ENCODE measurements at places on chromosomes 4 and X.

- DNase-seq = no peak
- H3K4me1 ChIP-seq = no peaks in the 10 kb centered on the region
- no peak overlapping the region for H3K4me3 ChIP-seq
- H3K36me3 ChIP-seq = no peaks in the 10 kb centered on the region
- no peaks in the 10 kb centered on the region for H3K27me3 ChIP-seq
These were observed 81.0 kb downstream of the PPEF2 start for GRCh38 chr4:75821216-75821615.

DNA sequence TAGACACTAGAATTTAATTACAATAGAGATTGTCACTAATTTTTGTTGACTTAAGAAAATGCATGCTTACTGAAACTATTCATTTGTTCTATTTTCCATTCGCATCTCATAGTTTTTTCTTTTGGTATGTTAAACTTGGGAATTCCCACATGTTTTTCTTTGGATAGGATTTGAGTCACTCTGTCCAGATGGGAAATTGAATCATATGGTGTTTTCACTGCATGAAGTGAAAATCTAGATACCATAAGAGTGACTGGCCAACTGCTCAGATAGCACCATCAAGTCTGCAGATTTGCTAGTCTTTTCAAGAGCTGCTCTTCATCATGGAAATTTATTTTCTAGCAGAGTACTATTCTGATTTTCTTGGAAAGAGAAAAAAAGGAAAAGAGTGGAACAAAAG is 172.6 kb downstream of the FAM47B start:
- no peaks in the 10 kb centered on the region for H3K36me3 ChIP-seq
- no peak overlapping the region for H3K27ac ChIP-seq
- no peak for DNase-seq
- no peaks in the 10 kb centered on the region for H3K27me3 ChIP-seq

DNA sequence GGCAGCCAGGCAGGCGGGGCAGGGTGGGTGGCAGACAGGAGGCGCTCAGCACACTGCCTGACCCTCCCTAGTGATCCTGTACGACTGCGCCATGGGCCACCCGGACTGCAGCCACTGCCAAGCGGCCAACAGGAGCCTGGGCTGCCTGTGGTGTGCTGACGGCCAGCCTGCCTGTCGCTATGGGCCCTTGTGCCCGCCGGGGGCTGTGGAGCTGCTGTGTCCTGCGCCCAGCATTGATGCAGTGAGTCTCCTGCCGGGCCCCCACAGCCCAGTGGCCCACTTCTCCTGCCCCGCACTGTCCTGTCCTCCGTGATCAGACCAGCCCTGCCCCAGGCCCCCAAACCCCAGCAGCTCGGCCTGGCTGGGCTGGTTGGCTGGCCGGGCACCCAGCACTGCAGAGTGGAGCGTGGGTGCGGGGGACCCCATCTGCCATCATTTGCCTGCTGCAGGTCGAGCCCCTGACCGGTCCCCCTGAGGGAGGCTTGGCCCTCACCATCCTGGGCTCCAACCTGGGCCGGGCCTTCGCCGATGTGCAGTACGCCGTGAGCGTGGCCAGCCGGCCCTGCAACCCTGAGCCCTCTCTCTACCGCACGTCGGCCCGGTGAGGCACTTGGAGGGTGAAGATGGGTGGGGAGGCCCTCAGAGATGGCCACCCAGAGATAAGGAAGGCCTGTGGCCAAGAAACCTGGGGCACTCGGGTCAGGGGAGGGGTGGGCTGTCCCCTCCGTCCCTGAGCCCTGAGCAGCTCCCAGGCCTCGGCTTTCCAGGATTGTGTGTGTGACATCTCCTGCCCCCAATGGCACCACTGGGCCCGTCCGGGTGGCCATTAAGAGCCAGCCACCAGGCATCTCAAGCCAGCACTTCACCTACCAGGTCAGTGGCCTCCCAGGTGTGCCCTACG is 7.6 kb downstream of the PLXNB3 start:
- no peaks in the 10 kb centered on the region for H3K27me3 ChIP-seq
- no peaks in the 10 kb centered on the region for H3K4me1 ChIP-seq
- H3K27ac ChIP-seq = no peak overlapping the region
- no peaks in the 10 kb centered on the region for H3K36me3 ChIP-seq
- H3K4me3 ChIP-seq = no peak overlapping the region

DNA sequence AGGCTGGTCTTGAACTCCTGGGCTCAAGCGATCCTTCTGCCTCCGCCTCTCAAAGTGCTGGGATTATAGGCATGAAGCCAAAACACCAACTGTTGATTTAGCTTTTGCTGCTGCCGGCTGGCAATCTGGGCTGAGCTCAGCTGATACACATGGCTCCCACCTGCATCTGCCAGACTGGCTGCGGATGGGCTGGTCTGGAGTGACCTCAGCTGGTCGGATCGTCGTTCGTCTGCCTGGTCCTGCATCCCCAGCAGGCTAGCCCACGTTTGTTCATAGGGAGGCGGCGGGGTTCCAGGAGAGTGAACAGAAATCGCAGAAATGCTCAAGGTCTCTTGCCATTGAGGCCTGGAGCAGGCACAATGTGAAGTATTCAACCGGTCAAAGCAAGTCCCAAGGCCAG is 74.4 kb upstream of the DDX3X start:
- no peaks in the 10 kb centered on the region for H3K4me1 ChIP-seq
- H3K27me3 ChIP-seq = no peaks in the 10 kb centered on the region
- no peaks in the 10 kb centered on the region for H3K36me3 ChIP-seq
- H3K4me3 ChIP-seq = no peak overlapping the region
- DNase-seq = no peak
- no peak overlapping the region for H3K27ac ChIP-seq

GRCh38 chrX:103782640-103783039 is 6.0 kb downstream of the PLP1 start:
- H3K4me3 ChIP-seq = no peak overlapping the region
- no peak for DNase-seq
- H3K27ac ChIP-seq = no peak overlapping the region
- no peaks in the 10 kb centered on the region for H3K36me3 ChIP-seq
- H3K4me1 ChIP-seq = no peaks in the 10 kb centered on the region

DNA sequence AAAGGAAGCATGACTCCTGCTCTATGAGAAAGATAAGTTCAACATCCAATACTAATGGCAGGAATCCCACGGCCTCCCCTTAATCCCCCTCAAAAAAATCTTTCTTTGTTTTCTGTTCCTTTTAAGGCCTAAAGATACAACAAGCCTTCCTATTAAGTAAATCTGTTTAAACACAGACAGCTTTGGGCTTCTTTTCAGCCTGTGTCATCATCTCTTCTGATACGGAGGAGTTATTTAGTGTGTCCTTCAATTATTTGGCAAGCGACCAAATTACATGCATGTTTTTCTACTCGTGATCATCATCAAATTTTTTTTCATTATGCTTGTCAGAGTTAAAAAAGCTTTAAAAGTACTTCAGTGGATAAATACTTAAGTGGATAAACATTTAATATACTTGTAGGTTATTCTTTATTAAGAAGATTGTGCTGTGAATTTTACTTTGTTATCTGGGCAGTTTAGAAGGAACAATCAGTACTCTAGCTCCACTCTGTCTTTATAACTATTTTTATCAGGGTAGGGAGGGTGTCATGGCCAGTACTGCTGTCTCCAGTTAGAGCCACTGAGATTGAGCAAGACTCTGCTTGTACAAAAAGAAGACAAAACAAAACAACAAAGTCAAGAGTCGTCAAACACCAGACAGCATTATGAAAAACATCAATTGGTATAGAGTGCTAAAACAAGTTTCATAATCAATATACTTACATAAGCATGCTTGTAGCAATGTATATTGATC is 210.7 kb downstream of the PRR32 start:
- no peak overlapping the region for H3K4me3 ChIP-seq
- no peak overlapping the region for H3K27ac ChIP-seq
- no peaks in the 10 kb centered on the region for H3K27me3 ChIP-seq
- H3K36me3 ChIP-seq = no peaks in the 10 kb centered on the region
- DNase-seq = no peak
- H3K4me1 ChIP-seq = no peaks in the 10 kb centered on the region

- H3K4me1 ChIP-seq = no peaks in the 10 kb centered on the region
- DNase-seq = no peak
- H3K27ac ChIP-seq = no peak overlapping the region
- no peak overlapping the region for H3K4me3 ChIP-seq
These were observed 437 bp downstream of the MPC1L start for GRCh38 chrX:40623665-40624064.

- H3K4me3 ChIP-seq = no peak overlapping the region
- no peaks in the 10 kb centered on the region for H3K36me3 ChIP-seq
- no peaks in the 10 kb centered on the region for H3K4me1 ChIP-seq
- H3K27me3 ChIP-seq = no peaks in the 10 kb centered on the region
- DNase-seq = no peak
- H3K27ac ChIP-seq = no peak overlapping the region
These were observed 535.7 kb upstream of the INTU start for GRCh38 chr4:127097061-127097460.

DNA sequence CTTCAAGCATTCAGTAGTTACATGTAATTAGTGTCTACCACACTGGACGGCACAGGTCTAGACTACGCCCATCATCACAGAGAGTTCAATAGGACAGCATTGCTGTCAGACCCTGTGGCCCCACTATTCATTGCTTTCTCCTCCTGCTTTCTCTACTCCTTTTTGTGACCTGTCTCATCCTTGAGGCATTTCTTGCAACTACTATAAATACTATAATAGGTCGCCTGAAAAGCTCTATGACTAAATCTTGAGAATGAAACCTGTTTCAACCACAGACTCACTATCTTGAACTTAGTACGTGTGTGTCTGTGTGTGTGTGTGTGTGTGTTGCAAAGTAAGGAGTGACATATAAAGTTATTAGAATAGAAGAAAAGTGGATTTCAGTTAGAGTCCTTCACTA is 252.9 kb upstream of the KLF3 start:
- no peaks in the 10 kb centered on the region for H3K27me3 ChIP-seq
- no peak for DNase-seq
- no peak overlapping the region for H3K27ac ChIP-seq
- no peak overlapping the region for H3K4me3 ChIP-seq
- H3K4me1 ChIP-seq = no peaks in the 10 kb centered on the region
- H3K36me3 ChIP-seq = no peaks in the 10 kb centered on the region

- H3K27ac ChIP-seq = no peak overlapping the region
- no peak overlapping the region for H3K4me3 ChIP-seq
- H3K27me3 ChIP-seq = no peaks in the 10 kb centered on the region
- H3K4me1 ChIP-seq = peaks cover 13% of the 10 kb centered on the region
- DNase-seq = no peak
- H3K36me3 ChIP-seq = no peaks in the 10 kb centered on the region
These were observed 222.0 kb downstream of the SPRY1 start for GRCh38 chr4:123618606-123619005.

- H3K4me1 ChIP-seq = no peaks in the 10 kb centered on the region
- no peaks in the 10 kb centered on the region for H3K27me3 ChIP-seq
- H3K27ac ChIP-seq = no peak overlapping the region
- H3K4me3 ChIP-seq = no peak overlapping the region
- H3K36me3 ChIP-seq = no peaks in the 10 kb centered on the region
- DNase-seq = no peak
These were observed 456.4 kb downstream of the DACH2 start for GRCh38 chrX:86604607-86605006.

DNA sequence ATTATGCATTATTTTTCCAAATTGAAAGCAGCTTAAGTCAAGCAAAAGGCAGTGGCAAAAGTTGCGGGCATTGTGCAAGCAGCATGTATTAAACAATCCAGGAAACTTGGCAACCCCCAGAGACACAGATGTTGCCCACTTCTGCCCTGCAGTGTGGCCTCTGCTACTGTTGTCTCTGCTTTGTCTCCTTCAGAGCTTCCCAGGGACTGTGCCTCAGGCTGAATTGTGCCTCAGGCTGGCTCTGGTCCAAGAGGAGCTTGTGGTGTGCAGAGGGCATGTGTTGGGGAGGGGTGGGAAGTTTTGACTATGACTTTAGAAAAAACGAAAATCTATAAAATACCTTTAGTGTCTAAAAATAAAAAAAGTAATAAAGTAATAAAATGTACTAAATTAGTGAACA is 201.4 kb downstream of the CCSER1 start:
- H3K4me1 ChIP-seq = no peaks in the 10 kb centered on the region
- H3K4me3 ChIP-seq = no peak overlapping the region
- H3K36me3 ChIP-seq = no peaks in the 10 kb centered on the region
- H3K27ac ChIP-seq = no peak overlapping the region
- H3K27me3 ChIP-seq = no peaks in the 10 kb centered on the region
- no peak for DNase-seq

- no peak overlapping the region for H3K4me3 ChIP-seq
- no peaks in the 10 kb centered on the region for H3K27me3 ChIP-seq
- H3K27ac ChIP-seq = no peak overlapping the region
- no peaks in the 10 kb centered on the region for H3K4me1 ChIP-seq
These were observed 32.5 kb downstream of the LANCL3 start for GRCh38 chrX:37603938-37604409.

DNA sequence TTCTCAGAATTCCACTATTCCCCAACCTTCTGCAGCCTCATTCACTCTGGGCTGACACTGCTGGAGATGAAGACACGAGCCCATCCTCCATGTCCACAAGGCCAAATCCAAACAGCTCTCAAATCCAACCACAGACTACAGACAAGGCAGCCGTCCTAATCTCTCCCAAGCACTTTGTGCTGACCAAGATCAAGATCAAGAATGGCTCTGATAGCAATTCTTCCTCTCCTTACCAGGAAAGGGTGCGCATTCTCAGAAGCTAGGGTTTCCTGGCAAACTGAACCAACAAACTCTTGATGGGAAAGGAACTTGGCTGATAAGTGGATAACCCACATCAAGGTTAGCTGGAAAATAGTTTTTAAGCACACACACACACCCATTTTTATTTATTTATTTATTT is 26.5 kb downstream of the RELL1 start:
- H3K27me3 ChIP-seq = no peaks in the 10 kb centered on the region
- no peak overlapping the region for H3K27ac ChIP-seq
- no peak overlapping the region for H3K4me3 ChIP-seq
- DNase-seq = no peak
- no peaks in the 10 kb centered on the region for H3K36me3 ChIP-seq
- H3K4me1 ChIP-seq = no peaks in the 10 kb centered on the region

- H3K4me3 ChIP-seq = no peak overlapping the region
- H3K27me3 ChIP-seq = no peaks in the 10 kb centered on the region
- no peaks in the 10 kb centered on the region for H3K4me1 ChIP-seq
- DNase-seq = no peak
These were observed 40.3 kb downstream of the SOD3 start for GRCh38 chr4:24835696-24836095.

GRCh38 chr4:148055844-148056243 is 324.0 kb downstream of the ARHGAP10 start:
- DNase-seq = no peak
- no peak overlapping the region for H3K4me3 ChIP-seq
- no peak overlapping the region for H3K27ac ChIP-seq
- no peaks in the 10 kb centered on the region for H3K36me3 ChIP-seq
- no peaks in the 10 kb centered on the region for H3K27me3 ChIP-seq

DNA sequence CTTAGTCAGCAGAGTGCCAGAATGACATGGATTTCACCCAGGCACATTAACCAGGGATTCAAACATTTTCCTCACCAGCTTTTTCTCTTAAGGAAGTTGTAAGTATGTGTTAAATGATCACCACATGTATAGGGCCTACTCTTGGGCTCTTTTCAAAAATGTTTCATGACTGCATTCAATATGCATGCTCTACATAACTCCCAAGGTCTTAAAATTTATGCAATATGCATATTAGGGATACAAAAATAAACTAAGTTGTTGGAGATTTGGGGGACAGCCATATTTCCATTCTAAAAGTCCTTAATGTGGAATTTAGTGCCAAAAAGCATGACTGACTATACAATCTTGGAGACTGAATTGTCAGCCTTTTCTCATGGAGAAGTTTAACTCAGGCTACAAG is 25.0 kb upstream of the TRPC5OS start:
- H3K27me3 ChIP-seq = no peaks in the 10 kb centered on the region
- no peak overlapping the region for H3K27ac ChIP-seq
- DNase-seq = no peak
- no peaks in the 10 kb centered on the region for H3K4me1 ChIP-seq
- H3K4me3 ChIP-seq = no peak overlapping the region
- no peaks in the 10 kb centered on the region for H3K36me3 ChIP-seq

Measured in CD8-positive, alpha-beta memory T cell (primary cell).